Gastroesophageal sphincter (tissue), 4 donors: ENCODE measurements at places on chromosomes 2 and 18.

- no peak overlapping the region for H3K4me3 ChIP-seq
- no peaks in the 10 kb centered on the region for H3K36me3 ChIP-seq
- no peaks in the 10 kb centered on the region for H3K4me1 ChIP-seq
- H3K27me3 ChIP-seq = no peaks in the 10 kb centered on the region
- H3K27ac ChIP-seq = no peak overlapping the region
Observed at GRCh38 chr18:55886886-55887285, 298.9 kb upstream of the TCF4 start.

DNA sequence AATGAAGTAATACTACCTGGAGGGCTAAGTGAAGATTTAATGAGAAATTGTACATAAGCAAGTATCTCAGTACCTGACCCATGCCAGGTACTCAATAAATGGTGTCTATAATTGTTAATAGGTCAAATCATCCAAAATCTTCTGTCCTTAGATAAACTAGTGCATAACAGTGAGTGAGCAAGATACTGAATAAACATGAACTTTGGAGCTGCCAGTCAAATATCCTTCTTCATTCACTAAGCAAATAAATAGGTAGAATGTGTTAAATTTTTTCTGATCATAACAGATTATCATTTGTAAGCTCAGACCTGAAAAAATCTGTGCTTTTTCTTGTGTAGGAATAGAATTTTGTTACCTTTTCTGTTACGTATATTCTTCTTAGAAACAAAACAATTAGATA lies 39.6 kb downstream of the RAB3GAP1 start:
- H3K4me3 ChIP-seq = no peak overlapping the region
- H3K4me1 ChIP-seq = no peaks in the 10 kb centered on the region
- no peaks in the 10 kb centered on the region for H3K27me3 ChIP-seq
- no peaks in the 10 kb centered on the region for H3K36me3 ChIP-seq

DNA sequence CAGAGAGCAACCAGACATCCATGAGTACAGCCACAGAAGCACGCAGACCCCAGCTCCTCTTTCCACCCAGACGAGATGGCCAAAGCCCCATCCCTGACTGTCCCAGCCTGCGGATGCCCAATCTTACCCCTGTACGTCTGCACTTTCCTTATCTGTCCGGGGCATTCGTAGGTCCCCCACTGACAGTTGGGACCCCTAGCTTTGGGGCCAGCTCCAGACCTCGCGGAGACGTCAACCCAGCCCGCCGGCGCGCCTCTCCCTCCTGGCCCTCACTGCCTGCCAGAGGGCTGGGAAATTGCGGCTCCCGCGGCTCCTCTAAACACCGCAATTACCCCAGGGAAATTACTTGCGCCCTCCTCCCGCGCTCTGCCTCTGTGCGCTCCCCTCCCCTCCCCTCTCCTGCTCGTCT lies 2.3 kb downstream of the ECEL1 start:
- peaks cover 100% of the 10 kb centered on the region for H3K27me3 ChIP-seq
- H3K27ac ChIP-seq = no peak overlapping the region
- H3K4me3 ChIP-seq = no peak overlapping the region
- no peak for ATAC-seq
- H3K4me1 ChIP-seq = no peaks in the 10 kb centered on the region

GRCh38 chr2:118945881-118946280 lies 3.9 kb downstream of the MARCO start:
- no peak for ATAC-seq
- H3K27me3 ChIP-seq = peaks cover 8% of the 10 kb centered on the region
- no peaks in the 10 kb centered on the region for H3K4me1 ChIP-seq
- no peaks in the 10 kb centered on the region for H3K36me3 ChIP-seq
- no peak overlapping the region for H3K27ac ChIP-seq

- no peaks in the 10 kb centered on the region for H3K27me3 ChIP-seq
- H3K27ac ChIP-seq = no peak overlapping the region
- no peak overlapping the region for H3K4me3 ChIP-seq
- no peak for ATAC-seq
Observed at GRCh38 chr2:15076668-15077067, 444.2 kb downstream of the LRATD1 start.

DNA sequence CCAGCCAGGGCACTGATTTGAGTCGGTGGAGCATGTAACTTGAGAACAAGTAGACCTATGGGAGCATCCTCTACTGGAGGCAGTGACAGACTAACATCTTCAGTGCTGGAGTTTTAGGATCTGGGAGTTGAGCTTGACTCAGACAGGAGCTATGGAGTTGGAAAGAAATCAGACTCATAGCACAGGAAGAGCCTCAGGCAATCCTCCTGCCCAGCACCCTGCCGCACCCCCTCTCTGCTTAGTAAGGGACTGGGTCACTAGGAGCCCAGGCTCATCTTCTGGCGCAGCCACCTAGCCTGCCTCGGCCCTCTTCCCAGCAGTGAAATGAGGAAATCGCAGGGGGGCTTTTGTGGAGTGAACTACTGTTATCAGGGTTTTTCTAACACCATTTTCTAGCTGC lies 3.6 kb downstream of the ARID5A start:
- H3K27me3 ChIP-seq = no peaks in the 10 kb centered on the region
- peak overlapping the region; percentile 96 for H3K27ac ChIP-seq
- no peak for ATAC-seq
- no peak overlapping the region for H3K4me3 ChIP-seq

GRCh38 chr18:23827681-23828080 lies 138.4 kb downstream of the LAMA3 start:
- no peak overlapping the region for H3K27ac ChIP-seq
- H3K4me3 ChIP-seq = no peak overlapping the region
- H3K36me3 ChIP-seq = no peaks in the 10 kb centered on the region
- no peak for ATAC-seq

- H3K36me3 ChIP-seq = no peaks in the 10 kb centered on the region
- ATAC-seq = no peak
- H3K4me1 ChIP-seq = no peaks in the 10 kb centered on the region
Observed at GRCh38 chr2:102033750-102034682, 42.3 kb downstream of the IL1R2 start.

DNA sequence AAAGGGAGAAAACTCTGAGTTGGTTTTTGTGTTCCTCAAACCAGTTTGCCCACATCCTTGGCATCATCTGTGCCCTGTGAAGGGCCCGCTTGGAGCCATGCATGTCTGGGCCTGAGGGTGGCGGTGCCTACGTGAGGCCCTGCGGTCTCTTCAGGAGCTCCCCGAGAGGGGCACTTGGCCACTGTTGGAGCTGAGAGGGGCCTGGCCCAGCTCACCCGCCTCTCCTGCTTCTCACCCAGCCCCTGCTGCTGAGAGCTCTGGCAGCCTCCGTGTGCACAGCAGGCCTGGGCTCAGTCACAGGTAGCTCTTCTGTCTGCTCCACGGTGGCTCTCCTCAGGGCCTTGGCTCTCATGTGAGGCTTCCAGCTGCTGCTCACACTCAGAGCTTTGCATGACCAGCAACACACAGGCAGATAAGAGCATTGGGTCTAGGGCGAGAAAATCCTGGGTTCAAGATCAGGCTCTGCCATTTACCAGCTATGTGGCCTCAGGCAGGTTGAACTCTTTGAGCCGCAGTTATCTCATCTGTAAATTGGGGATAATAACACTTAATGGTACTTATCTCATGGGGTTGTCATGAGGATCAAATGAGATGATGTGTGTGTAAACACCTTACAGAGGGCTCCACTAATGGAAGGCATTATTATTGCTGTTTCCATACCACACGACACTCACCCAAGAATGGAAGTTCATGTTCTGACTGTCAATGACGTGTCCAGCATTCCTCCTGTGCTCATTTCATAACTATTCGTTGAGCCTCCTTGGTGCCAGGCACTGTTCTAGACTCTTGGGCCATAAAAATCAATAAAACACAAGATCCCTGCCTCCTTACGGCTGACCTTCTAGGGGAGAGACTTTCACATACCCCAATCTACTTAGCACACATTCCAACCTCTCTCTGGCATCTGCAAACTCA lies 41.6 kb upstream of the PLB1 start:
- no peak overlapping the region for H3K27ac ChIP-seq
- H3K4me3 ChIP-seq = no peak overlapping the region
- no peaks in the 10 kb centered on the region for H3K36me3 ChIP-seq
- ATAC-seq = no peak
- no peaks in the 10 kb centered on the region for H3K27me3 ChIP-seq
- no peaks in the 10 kb centered on the region for H3K4me1 ChIP-seq

- peaks cover 7% of the 10 kb centered on the region for H3K4me1 ChIP-seq
- no peak overlapping the region for H3K4me3 ChIP-seq
- H3K27ac ChIP-seq = no peak overlapping the region
Observed at GRCh38 chr2:38148501-38148900, 72.5 kb upstream of the CYP1B1 start.

DNA sequence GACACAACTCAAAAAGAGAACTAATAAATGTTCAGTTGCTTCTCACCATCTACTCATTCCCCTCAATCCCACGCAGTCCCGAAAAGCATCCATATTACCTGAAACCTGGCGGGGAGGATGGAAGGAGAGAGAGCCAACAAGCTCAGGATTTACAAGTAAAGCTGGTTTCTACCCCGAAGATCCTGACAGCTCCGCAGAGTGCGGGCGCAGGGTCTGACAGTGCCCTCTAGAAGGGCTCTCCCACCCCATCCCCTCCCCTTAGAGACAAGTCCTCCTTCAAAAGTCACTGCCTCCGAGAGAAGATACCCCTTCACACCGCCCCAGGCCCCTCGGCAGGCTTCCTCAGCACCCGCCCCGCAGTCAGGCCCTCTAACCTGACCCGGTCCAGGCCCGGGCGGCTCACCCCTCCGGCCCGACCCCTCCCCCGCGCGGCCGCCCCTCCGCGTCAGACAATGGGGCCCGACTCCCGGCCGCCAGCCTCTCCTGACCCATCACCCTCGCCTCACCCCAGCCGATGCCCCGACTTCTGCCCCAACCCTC lies 550 bp downstream of the RAB1A start:
- peak overlapping the region; percentile 98 for H3K27ac ChIP-seq
- peak; percentile 13 for ATAC-seq
- no peaks in the 10 kb centered on the region for H3K27me3 ChIP-seq
- H3K36me3 ChIP-seq = no peaks in the 10 kb centered on the region
- peak overlapping the region; percentile 95 for H3K4me3 ChIP-seq

- H3K4me3 ChIP-seq = no peak overlapping the region
- H3K27ac ChIP-seq = no peak overlapping the region
- H3K27me3 ChIP-seq = no peaks in the 10 kb centered on the region
- H3K4me1 ChIP-seq = no peaks in the 10 kb centered on the region
- peaks cover 10% of the 10 kb centered on the region for H3K36me3 ChIP-seq
Observed at GRCh38 chr18:24346254-24346653, 51.4 kb downstream of the OSBPL1A start.

DNA sequence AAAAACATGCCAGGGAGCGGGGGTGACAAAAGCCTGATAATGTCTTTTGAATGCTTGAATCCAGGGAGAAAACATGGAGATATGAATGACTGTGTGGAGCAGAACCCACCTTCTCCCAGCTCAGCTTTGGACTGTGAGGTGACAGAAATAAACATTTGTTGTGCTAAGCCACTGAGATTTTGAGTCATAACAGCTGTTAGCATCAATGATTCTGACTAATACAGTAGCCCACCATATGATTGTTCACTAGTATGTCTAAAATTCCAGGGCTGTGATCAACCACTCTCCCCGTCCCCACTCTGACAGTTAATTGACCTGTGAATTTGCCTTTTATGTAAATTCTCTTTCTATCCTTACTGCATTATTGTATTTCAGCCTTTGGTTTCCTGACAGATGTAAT lies 69.1 kb downstream of the PDK1 start:
- H3K27me3 ChIP-seq = no peaks in the 10 kb centered on the region
- no peak overlapping the region for H3K4me3 ChIP-seq
- H3K36me3 ChIP-seq = peaks cover 8% of the 10 kb centered on the region
- no peak overlapping the region for H3K27ac ChIP-seq

- H3K4me3 ChIP-seq = no peak overlapping the region
- ATAC-seq = no peak
- H3K4me1 ChIP-seq = no peaks in the 10 kb centered on the region
- no peak overlapping the region for H3K27ac ChIP-seq
Observed at GRCh38 chr2:3952866-3953516, 249.6 kb downstream of the DCDC2C start.

- H3K27ac ChIP-seq = no peak overlapping the region
- no peaks in the 10 kb centered on the region for H3K4me1 ChIP-seq
- no peak for ATAC-seq
- no peak overlapping the region for H3K4me3 ChIP-seq
- no peaks in the 10 kb centered on the region for H3K36me3 ChIP-seq
Observed at GRCh38 chr2:232336241-232336736, 42.3 kb upstream of the ALPP start.

DNA sequence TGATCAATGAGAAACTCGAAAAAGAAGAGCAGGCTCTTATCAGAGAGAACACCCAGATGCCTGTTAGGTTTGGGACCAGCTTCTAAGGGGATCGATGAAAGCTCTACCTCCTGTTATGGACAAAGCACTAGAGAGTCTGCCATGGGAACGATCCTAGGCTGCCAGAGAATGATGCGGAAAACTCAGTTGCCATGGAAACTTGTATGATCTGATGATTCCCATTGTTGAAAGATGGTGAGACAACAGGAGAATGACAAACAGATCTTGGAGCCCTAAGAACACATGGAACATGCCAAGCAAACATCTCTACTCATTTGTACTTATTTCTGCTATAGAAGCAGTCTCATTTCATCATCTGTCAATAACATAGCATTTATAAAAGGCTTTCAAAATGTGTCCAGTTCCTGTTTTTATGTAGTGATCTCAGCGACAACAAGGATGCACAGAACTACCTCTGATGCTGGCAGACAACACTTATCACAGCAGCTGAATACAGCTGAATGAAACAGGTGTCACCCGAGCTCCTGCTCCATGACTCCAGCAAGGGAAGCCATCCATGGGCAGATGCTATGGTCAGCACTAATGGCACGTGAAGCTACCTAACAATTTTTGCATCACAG lies 59.6 kb downstream of the NCKAP5 start:
- no peaks in the 10 kb centered on the region for H3K27me3 ChIP-seq
- peaks cover 12% of the 10 kb centered on the region for H3K4me1 ChIP-seq
- ATAC-seq = no peak

- no peaks in the 10 kb centered on the region for H3K27me3 ChIP-seq
- H3K36me3 ChIP-seq = no peaks in the 10 kb centered on the region
- H3K4me1 ChIP-seq = peaks cover 37% of the 10 kb centered on the region
Observed at GRCh38 chr18:35027206-35027605, 14.0 kb upstream of the MAPRE2 start.

GRCh38 chr18:1026930-1027329 lies 122.3 kb downstream of the ADCYAP1 start:
- no peak overlapping the region for H3K4me3 ChIP-seq
- ATAC-seq = no peak
- no peaks in the 10 kb centered on the region for H3K27me3 ChIP-seq
- no peak overlapping the region for H3K27ac ChIP-seq
- no peaks in the 10 kb centered on the region for H3K36me3 ChIP-seq

DNA sequence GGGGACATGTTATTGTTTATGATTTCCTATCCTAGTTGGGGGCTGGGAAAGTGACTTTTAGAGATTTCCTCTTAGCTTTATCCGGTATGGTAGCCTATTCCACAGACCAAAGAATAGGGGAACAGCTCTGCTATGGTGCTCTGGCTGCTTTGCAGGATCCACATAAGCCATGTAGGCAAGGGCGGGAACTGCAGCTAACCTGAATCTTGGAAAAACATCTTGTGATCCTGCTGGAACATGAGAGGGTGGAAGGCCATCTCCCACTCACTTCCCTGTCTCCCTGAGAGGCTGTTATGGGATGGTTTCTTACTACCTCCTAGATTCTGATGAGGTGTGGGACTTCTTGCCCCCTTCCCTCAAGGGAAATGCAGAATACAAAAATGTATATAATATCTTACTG lies 2.0 kb upstream of the DARS1 start:
- no peak overlapping the region for H3K4me3 ChIP-seq
- no peaks in the 10 kb centered on the region for H3K4me1 ChIP-seq
- no peak for ATAC-seq
- peaks cover 6% of the 10 kb centered on the region for H3K36me3 ChIP-seq

GRCh38 chr2:145076085-145076484 lies 556.2 kb upstream of the ZEB2 start:
- no peak overlapping the region for H3K27ac ChIP-seq
- H3K4me3 ChIP-seq = no peak overlapping the region
- no peaks in the 10 kb centered on the region for H3K27me3 ChIP-seq
- no peaks in the 10 kb centered on the region for H3K36me3 ChIP-seq
- no peaks in the 10 kb centered on the region for H3K4me1 ChIP-seq
